NCI-H2227 treated with DMSO at 0.1 percent for 48 hours (cell line): ENCODE measurements at places on chromosomes 16 and 17.

DNA sequence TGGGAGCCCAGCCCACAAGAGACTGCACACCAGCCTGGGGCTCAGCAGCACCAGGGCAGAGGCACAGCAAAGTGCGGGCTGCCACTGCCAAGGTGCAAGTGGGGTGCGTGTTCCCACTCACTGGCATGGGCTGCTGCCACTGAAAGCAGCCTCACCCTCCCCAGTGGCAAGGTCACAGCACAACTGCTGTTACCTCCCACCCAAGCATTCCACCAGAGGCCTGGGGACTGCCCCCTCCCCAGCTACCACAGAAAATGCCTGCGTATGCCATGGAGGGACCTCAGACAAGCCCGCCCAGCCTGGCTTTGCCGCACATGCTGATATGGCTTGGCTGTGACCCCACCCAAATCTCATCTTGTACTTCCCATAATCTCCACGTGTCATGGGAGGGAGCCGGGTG, 33.1 kb downstream of the MEAK7 start:
- DNase-seq, result no peak

DNA sequence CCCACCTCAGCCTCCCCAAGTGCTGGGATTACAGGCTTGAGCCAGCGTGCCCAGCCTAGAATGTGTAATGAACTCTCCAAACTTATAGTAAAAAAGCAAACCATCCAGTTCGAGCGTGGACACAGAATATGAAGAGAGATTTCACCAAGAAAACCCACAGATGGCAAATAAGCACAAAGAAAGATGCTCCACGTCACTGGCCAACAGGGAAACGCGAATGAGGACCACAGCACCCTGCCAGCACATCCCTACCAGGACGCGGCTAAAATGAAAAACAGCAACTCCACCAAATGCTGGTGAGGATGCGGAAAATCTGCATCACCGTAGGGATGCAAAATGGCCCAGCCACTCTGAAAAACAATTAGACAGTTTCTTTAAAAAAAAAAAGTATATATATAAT, 1.4 kb downstream of the MVD start:
- DNase-seq, result no peak

- no peak for DNase-seq
Observed at GRCh38 chr17:14557480-14557879, 256.6 kb downstream of the HS3ST3B1 start.

- no peak for DNase-seq
Observed at GRCh38 chr16:59121411-59122261, 387.5 kb upstream of the GOT2 start.

DNA sequence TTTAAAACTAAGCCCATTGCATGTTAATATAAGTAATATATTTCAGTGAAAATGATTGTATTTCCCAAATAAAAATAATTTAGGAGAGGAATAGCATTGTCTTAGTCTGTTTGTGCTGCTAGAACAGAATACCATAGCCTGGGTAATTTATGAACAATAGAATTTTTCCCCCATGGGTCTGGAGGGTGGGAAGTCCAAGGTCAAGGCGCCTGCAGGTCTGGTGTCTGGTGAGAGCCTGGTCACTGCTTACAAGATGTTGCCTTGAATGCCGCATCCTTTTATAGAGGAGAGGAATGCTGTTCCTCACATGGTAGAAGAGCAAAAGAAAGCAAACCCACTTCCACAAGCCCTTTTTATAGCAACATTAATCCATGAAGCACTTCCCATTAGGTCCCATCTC, 161.3 kb upstream of the ZFHX3 start:
- DNase-seq, result no peak

DNA sequence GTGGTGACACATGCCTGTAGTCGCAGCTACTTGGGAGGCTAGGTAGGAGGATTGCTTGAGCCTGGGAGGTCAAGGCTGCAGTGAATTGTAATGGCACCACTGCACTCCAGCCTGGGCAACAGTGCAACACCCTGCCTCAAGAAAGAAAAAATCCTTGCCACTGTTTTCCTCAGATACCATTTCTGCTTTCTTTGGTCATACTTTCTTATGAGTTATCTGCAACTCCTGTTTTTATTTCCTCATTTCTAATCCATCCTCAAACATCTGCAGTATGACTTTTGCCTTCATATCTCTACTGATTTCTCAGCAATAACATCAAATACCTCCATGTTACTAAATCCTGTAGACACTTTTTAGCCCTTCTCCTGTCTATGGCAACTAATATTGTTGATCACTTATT, 3.1 kb upstream of the AP2B1 start:
- DNase-seq, result no peak

DNA sequence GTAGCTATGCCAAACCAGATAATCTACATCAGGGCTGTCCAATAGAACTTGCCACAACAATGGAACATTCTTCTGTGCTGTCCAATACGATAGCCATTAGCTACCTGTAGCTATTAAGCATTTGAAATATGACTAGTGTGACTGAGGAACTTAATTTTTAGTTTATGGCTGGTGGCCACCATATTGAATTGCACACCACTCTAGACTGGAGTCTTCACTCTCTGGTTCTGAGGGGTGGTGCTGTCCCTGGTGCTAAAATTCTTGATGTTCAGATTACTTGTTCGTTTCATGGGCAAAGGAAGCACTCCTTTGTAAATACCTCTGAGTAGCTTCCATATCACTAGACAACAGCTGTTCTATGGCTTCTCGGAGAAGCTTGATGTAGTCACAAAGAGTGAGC, 296.6 kb downstream of the NPIPA8 start:
- no peak for DNase-seq
